NCI-H1048 (cell line): ENCODE measurements at places on chromosomes 13 and 19.

- no peak for DNase-seq
These were observed 532.4 kb upstream of the NBEA start for GRCh38 chr13:34409496-34410182.

- no peak for DNase-seq
These were observed 3.2 kb upstream of the ZNF850 start for GRCh38 chr19:36775768-36776167.

GRCh38 chr19:23776507-23777205, 18.0 kb upstream of the ZNF681 start:
- no peak for DNase-seq

GRCh38 chr19:41816761-41817160, 20.4 kb downstream of the CEACAM3 start:
- no peak for DNase-seq

DNA sequence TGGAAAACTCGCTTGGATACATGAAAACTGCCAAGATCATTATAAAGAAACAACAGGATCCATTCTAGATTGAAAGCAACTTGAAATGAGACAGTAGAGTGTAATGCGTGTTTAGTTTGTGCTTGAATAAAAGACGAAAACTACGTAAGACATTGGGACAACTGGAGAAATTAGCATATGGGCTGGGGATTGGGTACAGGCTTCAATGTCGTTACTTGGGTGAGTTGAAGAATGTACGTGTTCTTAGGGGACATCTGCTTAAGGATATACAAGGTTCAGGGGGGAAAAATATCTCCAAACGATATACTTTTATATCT, 471 bp upstream of the ERVK3-1 start:
- DNase-seq: no peak

- no peak for DNase-seq
These were observed 587.4 kb downstream of the LMO7 start for GRCh38 chr13:76223565-76223964.

GRCh38 chr13:46617229-46617721, 64.3 kb downstream of the LRCH1 start:
- DNase-seq: no peak

DNA sequence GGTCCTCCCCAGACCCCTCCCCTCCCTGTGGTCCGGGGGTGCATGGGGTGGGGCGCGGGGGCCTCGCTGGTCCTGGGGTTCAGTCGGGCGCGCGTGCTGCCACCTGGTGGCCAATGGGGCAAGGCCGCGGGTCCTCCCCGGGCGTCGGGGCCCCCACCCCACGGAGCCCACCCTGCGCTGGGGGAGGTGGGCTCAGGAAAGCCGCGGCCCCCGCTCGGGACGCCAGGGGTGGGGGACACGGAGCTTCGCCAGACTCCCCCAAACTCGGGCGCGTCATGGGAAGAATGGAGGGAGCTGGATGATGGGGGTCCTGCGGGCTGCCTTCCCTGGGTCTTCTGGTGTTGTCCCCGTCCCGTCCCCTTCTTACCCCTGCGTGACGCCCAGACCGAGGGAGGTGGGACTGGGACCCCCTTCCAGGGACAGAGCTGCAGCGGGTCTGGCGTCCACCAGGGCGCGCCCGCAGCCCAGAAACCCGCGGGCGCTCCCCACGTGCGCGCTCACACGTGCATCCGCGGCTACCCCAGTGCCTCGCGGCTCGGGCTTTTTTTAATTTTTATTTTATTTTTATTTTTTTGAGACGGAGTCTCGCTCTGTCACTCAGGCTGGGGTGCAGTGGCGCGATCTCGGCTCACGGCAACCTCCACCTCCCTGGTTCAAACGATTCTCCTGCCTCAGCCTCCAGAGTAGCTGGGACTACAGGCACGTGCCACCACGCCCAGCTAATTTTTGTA, 19.8 kb upstream of the TCF3 start:
- DNase-seq: no peak

DNA sequence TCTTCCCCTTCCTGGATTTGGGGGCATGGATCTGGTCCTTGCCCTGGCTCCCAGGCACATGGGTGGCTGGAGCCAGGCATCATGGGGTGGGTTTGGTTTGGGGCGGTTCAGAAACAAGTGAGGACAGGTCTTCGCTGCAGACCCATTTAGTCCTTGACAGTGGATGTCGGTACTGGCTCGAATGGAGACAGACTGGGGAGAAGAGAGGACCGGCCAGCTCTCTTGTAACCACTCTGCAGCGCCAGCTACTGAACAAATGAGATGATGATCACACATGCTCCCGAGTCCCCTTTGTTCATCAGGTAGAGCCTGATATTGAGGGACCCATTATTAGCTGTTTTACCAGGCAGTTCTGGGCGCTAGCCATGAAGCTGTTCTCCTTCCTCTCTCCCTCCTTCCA, 64.5 kb downstream of the CHST8 start:
- DNase-seq: no peak

- DNase-seq: no peak
These were observed 69.0 kb upstream of the RGCC start for GRCh38 chr13:41388143-41388881.

GRCh38 chr13:21742096-21742495, 71.2 kb downstream of the FGF9 start:
- no peak for DNase-seq

GRCh38 chr19:51079481-51080110, 3.1 kb downstream of the KLK14 start:
- no peak for DNase-seq

GRCh38 chr13:41652735-41653361, 195.5 kb downstream of the RGCC start:
- DNase-seq: no peak

GRCh38 chr13:105725887-105726286, 809.6 kb downstream of the EFNB2 start:
- no peak for DNase-seq

- no peak for DNase-seq
These were observed 281.3 kb upstream of the SOX21 start for GRCh38 chr13:94993616-94994015.

DNA sequence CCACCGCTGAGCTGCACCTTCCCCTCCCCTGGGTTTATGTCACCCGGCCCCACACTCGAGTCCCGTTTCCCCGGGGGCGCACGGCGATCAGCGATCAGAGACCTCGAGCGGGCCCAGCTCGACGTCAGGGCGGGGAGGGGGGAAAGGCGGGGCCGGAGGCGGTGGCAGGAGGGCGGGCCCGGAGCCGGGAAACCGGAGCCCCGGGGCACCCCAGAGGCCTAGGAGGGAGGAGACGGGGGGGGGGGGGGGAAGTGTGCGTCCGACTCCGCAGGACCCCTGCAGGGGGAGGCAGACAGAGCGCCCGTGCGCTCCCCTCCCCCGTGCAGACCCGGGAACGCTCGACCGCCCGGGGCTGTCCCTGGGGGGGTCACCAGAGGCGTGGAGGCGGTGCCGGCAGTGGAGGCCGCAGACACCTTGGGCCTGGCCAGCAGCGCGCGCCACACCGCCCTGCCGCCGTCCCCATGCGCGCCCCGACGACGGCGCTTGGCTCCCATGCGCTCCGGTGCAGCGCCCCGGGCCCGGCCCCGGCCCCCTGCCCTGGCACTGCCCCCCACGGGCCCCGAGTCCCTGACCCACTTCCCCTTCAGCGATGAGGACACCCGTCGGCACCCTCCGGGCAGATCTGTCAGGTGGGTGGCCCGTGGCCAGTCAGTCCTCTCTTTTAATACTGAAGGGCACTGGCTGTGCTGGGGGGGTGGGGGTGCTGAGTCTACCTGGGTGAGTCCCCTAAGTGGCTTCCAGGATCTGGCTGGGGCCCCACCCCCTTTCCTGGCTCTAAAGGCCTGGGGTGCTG, 11.8 kb downstream of the PDE4A start:
- DNase-seq: no peak

- DNase-seq: no peak
These were observed 2.2 kb downstream of the TJP3 start for GRCh38 chr19:3710265-3710812.

DNA sequence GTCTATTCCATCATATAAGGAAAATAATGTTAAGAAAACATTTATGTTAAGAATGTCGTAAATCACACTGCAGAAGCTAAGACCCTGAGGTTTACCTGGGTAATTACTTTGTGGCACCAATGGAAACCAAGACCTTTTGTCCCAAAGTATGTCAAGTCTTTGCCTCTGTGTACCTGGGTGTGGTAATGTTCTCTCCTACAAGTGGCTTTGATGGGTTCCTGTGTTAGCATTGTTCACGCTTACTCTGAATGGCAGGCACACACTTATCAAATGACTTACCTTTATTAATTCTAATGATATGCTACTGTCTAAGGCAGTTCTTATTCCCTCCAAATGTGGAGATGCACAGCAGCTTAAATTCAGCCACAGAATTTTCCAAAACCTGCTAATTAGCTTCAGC, 206.1 kb downstream of the KCTD12 start:
- no peak for DNase-seq

DNA sequence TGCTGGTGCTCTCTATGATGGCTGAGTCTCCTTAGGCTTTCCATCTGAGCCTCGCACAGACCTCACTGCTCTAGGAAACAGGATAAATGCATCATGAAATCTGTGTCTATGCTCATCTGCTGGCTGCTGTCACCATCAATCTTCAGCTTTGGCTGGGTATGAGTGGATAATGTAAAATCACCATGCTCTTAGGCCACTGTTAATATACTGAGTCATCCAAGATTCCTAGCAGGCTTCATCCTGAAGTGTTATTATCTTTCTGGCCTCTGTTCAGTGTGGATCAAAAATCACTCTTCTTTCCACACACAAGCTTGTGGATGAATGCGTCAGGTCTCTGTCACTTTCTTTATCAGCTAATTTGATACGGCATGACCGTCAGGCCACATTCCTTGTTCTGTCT, 317.4 kb downstream of the NALCN start:
- DNase-seq: no peak

GRCh38 chr19:4512070-4512469, 6.2 kb downstream of the PLIN4 start:
- no peak for DNase-seq

DNA sequence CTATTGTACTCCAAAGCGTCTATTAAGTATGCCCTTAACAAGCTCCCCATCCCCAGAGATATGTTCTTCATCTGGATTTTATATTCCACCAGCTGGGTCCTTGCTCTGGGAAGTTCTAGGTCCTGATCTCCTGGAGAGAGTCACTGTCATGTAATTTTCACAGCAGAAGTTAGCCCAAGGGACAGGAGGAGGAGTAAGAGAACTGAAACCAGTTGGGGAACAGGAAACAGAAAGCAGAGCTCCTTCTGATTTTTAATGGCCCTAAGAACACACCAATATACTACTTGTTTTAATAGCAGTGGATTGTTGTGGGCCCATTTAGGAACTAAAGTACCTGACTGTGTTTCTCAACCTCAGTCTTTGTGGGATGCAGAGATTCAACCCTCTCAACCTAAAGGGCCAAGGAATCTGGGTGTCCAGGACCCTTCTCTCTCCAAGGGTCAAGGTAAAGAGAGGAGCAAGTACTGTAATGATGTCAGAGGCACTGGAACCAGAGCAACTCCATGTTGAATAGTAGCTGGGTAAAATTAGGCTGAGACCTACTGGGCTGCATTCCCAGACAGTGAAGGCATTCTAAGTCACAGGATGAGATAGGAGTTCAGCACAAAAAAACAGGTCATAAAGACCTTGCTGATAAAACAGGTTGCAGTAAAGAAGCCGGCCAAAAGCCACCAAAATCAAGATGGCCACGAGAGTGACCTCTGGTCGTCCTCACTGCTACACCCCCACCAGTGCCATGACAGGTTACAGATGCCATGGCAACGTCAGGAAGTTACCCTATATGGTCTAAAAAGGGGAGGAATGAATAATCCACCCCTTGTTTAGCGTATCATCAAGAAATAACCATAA, 8.1 kb upstream of the FPR3 start:
- no peak for DNase-seq

DNA sequence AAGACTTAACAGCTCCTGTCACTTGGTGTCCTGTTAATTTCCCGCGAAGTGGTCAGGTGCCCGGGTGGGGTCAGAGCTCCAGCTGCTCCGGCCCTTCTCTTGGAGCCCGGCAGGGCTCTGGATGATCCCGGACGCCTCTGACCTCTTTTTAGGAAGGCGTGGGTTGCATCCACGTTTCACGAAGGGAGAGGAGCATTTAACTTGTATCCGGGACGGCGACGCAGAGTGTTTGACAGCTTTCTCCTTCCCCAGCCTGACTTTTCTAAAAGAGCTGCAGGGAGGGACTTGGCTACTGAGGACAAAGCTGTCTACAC, 656 bp downstream of the ZNF155 start:
- DNase-seq: no peak

DNA sequence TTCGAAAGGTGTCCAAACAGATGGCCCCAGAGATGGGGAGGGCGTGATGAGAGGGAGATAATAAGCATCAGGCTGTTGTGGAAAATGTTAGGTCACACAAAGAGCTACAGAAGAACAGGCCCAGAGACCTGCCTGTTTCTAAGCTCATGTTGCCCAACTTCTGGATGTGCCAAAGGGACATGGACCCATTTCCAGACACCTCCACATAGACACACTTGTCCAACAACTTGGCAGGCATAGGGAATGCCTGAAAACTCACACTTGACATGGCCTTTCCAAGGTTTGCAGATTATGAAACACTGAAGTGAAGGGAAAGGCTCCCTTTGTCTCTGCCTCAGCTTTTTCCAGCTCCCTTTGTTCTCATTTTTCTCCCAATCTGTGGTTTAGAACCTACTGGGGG, 43.5 kb upstream of the CYP2B6 start:
- DNase-seq: no peak

DNA sequence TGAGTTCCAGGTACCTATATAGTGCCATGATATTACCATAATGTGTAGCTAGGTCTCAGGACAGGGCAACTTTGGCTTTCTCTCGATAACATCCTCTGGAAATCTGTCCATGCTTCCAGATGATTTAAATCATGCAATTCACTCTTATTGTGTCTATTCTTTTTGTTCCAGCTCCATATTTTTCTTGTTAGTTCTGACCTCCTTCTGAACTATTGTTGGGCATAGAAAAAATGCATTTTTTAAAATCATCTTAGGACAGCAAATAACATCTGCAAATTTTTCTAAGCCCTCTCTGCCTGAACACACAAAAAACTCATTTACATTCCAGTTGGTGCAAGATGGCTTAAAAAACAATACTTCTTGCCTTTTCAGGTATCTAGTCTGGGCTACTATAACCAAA, 1561.0 kb upstream of the MIR17HG start:
- no peak for DNase-seq

DNA sequence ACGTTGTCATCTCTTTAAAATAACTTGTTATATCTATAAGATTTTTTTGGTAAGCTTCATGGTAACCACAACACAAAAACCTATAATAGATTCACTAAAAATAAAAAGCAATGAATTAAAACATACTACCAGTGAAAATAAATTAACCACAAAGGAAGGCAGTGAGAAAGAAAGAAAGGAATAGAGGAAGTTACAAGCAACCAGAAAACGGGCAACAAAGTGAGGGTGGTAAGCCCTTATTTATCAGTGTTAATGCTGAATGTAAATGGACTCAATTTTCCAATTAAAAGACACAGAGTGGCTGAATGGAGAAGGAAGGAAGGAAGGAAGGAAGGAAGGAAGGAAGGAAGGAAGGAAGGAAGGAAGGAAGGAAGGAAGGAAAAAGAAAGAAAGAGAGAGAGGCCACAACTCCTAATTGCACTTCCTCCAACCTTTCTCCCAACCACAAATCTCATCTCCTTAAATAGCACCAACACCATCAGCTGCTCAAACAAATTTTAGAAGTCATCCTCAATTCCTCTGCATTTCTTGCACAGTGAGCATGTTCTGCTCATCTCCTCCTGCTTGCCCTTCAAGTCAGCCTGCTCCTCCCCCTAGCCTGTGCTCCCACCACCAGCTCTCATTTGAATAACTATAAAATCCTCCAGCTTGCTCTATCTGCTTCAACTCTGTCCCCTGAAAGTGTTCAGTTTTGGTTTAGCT, 48.6 kb downstream of the CCNA1 start:
- DNase-seq: no peak
